ENCODE measurements at places on chromosomes 11 and 22.

- no peak for DNase-seq
Observed at GRCh38 chr11:17036666-17037658, 22.7 kb upstream of the PLEKHA7 start.

DNA sequence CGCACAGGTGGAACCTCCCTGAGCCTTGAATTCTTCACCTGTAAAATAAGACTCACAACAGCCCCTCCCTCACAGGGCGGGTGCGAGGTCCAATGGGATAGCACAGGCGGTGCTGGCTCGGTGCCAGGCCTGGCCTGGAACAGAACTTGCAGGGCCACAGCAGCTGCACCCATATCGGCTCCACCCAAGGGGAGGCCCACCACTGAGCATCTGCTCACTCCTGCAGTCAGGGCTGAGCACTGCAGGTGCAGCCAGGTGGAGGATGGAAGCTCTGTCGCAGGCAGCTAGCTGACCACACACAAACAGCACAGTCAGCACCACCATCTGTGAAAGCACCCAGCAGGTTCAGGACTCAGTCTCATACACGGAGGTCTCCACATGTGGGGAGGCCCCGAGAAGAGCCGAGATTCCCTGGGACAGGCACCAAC, 19.6 kb downstream of the VPS37C start:
- no peak for DNase-seq

GRCh38 chr11:121117788-121118187, 16.7 kb downstream of the TECTA start:
- no peak for DNase-seq

GRCh38 chr22:36325154-36326031, 62.4 kb downstream of the MYH9 start:
- peak; percentile 96 for DNase-seq

DNA sequence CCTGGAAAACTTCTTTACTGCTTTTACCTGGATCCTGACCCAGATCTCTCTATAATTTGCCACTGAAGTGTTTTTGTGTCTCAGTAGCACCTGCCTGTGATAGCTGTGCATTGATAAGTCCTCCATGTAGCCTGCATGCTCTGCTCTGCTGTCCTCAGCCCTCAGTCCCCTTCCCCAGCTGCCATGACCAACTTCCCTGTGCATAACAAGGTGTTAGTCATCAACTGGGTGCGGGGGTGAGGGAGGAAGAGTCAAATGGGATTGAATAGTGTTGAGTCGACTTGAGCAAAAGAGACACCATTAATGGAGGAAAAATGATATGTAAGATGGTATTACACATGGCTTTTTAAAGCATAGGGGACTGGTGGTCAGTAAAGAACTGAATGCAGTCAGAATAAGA, 92.2 kb upstream of the PLET1 start:
- DNase-seq, result no peak

DNA sequence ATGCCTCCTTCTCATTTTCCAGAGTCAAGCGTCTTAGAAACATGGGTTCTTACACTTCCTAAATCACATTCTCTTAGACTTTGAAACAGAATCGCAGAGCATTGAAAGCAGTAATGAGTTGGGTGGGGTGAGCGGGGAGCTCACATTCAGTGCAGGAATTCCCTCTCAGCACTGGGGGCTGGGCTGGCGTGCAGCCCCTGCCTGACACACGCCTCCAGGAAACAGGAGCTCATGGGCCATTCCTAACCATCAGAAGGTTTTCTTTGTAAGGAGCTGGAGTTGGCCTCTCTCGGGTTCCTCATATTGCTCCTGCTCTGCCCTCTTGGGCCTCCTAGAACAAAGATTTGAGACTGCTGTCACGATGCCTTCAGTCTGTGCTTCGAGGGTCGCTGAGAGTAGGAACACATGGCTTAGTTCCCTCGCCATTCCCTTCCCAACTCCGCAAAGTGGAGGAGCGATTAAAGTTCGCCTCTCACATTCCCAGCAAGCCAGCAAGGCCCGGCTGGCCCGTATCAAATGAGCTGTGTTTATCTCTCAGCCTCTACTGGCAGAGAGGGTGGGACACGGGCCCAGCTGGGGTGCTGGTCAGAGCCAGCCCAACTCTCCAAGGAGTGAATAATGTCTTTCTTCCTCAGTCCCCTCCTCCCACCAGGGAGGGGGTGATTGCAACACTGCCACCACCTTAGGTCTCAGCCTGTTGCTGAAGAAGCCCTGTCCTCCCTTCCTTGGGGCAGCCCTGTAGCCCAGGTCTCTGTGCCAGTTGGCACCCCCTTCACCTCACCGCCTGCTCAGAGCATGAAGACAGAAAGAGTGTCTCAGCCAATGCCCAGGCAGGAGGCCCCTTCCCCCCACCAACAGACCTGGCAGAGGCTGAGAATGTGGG, 10.4 kb downstream of the CHRDL2 start:
- no peak for DNase-seq

DNA sequence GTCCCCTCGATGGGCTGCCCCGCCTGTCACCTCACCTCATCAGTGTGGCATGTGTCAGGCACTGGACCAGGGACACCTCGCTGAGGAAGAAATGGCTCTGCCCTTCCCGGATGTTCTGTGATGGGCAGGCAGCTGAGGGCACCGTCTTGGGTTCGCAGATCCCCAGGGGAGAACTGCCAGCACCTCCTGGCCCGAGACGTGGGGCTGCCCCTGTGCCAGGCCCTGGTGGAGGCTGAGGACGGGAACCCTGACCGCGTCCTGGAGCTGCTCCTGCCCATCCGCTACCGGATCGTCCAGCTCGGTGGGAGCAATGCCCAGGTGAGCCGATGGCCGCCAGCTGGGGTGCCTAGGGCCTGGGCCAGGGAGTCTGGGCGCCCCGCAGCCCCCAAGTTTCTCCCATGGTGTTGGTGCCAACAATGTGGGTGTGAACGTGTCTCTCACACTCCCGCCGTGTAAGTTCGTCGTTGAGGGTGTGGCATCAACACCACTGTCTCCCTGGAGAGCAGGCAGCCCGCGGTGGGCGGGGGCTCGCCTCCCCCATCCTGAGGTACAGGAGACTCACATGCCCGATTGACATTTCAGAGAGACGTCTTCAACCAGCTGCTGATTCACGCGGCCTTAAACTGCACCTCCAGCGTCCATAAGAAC, 7.3 kb upstream of the GTSE1 start:
- no peak for DNase-seq

DNA sequence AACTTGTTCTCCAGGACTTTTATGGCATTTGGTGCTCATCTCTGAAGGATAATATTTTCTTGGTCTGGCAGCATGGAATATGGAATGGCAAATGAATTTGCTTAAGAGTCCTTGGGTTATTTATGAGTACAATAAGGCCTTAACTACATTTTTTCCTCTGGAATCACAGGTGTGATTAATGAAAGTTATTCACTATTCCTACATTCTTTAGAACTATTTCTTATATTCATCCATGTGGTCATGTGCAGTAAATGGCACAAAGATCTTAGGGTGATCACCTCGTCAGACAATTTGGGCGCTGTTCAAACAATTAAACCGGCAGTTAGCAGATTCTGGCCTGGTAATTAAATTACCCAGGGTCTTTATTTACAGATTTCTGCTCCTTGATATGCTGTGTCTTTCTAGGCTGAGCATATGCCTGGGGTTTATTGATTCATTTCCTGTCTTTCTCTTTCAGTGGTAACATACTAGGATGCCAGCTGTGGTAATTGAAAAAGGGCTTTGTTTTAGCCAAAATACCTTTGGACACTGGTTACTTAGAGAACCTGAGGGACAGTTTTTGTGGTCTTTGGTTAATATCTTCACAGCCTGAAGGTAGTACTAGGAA, 31.6 kb downstream of the SIK2 start:
- no peak for DNase-seq

DNA sequence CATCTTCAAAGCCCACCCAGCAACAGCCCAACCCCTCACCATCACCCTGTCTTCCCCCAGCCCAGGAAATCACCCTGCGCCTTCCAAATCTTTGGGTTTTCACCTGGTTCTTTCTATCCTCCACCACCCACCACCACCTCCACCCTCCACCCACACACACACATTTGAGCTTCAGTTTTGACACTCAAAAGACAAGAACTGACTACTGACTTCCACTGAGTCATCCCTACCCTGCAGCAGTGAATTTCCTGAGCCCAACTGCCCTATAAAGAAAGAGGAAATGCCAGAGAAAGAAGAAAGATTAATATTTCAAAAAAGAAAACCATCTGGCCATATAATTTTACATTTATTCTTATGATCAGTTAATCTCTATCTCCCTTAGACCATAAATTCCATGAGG, 137.5 kb downstream of the CHST1 start:
- no peak for DNase-seq

DNA sequence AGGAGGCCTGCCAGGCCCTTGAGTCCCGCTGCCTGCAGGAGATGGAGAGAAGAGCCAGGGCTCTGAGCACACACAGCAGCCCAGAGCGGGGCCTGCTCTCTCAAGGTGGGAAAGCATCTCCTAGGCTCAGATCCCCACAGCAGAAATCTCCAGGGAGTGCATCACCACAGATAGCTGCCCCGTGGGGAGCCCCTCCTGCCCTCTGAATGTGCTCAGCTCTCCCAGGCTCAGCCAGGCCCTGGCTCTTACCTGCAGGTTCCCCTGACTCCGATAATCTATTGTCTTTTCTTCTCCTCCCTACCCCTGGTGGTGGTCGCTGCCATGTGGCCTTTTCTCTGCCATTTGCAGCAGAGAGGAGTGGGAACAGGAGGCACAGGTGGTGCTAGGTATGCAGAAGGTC, 49.9 kb downstream of the BTG4 start:
- no peak for DNase-seq
